ENCODE measurements at places on chromosomes 4 and X.

GRCh38 chr4:145035494-145036136 is 62.4 kb downstream of the ANAPC10 start:
- no peak for DNase-seq

DNA sequence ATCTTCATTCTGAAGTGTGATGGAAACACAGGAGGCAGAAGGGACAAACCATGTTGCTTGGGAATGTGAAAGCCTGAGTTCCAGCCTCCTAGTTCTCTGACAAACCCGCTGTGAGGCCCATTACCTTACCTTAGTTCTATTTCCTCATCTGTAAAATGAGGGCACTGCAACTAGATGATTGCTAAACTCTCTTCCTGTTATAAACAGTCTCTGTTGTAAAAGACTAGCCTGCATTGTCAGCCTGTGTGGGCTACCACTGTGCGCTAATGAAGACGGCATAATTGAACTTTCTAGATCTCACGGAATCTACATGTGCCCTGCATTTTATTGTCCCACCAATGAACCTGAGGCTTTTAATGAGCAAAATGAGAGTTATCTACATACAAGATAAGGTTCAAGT is 147.2 kb downstream of the AFF2 start:
- no peak for DNase-seq

GRCh38 chr4:47372561-47372960 is 90.9 kb downstream of the COMMD8 start:
- no peak for DNase-seq

DNA sequence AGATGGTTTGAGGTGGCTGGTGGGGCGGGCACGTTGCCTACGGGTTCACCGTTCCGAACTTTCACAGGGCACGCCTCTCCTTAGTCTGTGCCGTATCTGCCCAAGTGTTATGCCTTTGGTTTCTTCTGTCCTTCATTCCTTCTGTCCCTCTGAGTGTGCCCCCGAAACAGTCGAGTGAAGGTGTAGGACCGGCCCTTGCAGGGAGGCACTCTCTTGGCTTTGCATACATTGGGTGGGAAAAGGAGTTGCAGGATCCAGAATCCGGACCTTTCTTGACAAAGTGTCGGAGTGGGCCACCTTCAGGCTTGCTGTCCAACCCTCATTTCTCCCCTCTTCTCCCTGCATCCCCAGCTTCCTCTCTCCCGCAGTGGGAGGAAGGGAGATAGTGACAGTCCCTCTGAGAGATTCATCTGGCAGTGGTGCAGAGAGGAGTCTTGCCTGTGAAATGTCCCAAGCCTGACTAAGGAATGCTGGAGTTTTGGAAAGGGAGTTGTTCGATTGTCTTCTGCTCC is 569 bp downstream of the ARFIP1 start:
- no peak for DNase-seq

DNA sequence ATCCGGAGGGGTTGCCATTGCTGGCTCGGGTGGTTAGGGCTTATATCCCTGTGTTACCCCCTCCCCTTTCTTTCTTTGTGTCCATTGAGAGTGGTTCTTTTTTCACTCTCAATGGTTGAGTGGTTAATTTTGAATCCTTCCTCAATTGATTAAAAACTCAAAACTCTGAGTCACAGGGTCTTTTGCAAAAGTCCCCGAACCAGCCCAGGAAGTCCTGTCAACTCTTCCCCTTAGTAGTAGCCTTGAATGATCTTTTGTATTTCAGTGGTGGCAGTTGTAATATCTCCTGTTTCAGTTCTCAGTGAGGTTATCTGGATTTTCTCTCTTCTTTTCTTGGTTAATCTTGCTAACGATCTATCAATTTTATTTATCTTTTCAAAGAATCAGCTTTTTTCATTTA is 170.0 kb upstream of the GYPA start:
- no peak for DNase-seq

DNA sequence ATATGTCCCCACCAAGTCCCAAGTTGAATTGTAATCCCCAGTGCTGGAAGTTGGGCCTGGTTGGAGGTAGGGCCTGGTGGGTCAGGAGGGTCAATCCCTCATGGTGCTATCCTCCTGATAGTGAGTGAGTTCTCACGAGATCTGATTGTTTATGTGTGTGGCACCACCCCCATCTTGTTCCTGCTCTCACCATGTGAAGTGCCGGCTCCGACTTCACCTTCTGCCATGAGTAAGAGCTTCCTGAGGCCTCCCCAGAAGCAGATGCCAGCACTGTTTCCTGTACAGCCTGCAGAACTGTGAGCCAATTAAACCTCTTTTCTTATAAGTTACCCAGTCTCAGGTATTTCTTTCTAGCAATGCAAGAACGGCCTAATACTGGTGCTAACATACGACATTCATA is 22.7 kb upstream of the TMEM33 start:
- no peak for DNase-seq

DNA sequence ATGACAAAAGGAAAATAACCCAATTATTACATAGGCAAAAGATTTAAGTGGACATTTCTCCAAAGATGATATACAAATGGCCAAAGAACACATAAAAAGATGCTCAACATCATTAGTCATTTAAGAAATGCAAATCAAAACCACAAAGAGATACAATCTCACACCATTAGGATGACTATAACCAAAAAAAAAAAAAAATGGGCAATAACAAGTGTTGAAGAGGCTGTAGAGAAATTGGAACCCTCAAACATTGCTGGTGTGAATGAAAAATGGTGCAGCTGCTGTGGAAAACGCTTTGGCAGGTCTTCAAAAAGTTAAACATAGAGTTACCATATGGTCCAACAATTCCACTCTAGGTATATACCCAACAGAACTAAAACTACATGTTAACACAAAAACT is 5.6 kb upstream of the PRDX4 start:
- no peak for DNase-seq

GRCh38 chrX:154304846-154305245 is 9.3 kb downstream of the TKTL1 start:
- DNase-seq, result no peak
